Stimulated activated CD4-positive, alpha-beta T cell treated with anti-CD3 and anti-CD28 coated beads, Interleukin-15, amount 100 ng/mL, for 1 hour (primary cell): ENCODE measurements at places on chromosomes 1 and 21.

GRCh38 chr1:205523891-205524793, 19.7 kb downstream of the CDK18 start:
- DNase-seq: peak; percentile 59

- DNase-seq: no peak
These were observed 3.4 kb upstream of the BMP8A start for GRCh38 chr1:39488012-39488545.

GRCh38 chr1:24442764-24443163, 27.2 kb downstream of the NIPAL3 start:
- no peak for DNase-seq

DNA sequence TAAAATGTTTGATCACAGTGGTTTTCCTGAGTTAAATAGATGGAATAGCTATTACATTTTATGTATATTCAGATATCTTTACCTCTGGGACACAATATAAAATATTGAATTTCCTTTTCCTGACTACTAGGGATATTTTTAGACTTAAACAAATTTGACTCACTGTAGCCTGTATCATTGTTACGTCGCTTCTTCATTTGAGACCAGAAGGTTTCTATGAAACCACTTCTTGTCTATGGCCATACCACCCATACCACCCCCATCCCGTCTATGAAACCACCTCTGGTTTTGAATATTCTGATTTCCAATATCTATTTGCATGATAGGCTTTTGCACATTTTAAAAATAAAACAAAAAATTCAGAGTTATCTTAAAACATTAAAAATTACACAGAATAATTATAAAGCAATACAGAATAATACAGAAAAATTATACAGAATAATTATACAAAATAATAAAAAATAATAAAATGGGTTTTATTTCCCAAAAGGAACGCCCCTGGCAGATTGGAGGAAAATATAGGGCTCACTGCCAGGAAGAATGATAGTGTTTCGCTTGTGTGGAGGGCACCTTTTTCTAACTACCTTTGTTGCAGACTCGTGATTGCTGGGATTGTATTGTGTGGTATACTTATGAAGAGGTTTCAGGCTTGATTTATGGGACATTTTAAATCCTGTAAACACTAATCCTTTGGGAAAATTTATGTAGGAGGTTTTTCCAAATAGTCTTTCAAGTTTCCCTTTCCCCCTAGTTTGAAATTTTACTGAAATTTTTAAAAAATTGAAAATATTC, 4.7 kb downstream of the SPEN start:
- DNase-seq: no peak

DNA sequence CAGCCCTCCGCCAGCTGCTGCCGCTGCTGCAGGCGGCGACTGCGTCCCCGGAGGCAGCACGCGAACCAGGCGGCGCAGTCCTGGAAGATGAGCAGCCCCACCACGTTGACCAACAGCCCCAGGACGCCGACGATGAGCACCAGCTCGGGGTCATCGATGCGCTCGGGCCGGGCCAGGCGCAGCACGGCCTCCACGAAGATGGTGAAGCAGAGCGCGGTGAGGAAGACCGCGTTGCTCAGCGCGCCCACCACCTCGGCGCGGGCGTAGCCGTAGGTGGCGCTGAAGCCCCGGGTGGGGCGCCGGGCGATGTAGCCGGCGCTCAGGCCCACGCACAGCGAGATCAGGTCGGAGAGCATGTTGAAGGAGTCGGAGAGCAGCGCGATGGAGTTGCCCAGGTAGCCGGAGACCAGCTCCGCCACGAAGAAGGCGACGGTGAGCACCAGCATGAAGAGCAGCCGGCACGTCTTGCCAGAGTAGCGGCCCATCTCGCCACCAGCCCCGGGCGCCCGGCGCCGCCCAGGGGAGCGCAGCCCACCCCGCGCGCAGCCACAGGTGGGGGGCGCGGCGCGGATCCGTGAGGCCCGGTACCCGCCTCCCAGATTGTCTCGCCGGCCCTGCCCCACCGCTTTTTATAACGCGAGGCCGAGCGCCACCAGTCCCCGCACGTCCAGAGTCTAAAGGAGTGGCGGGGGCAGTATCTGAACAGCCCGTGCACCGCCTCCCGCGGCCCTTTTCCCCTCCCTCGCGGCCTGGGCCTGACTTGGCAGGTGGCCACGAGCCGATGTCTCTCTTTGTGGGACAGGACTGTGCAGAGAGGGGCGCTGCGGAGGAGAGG, at the start of gene SLC30A10:
SLC30A10 (minus strand) TSS at position 602 of the 835 bp plus-strand sequence; CDS start at position 485, 117 bp downstream.
- no peak for DNase-seq
